ENCODE measurements at places on chromosomes 6 and 20.

- no peak overlapping the region for H3K4me3 ChIP-seq
- H3K36me3 ChIP-seq = no peaks in the 10 kb centered on the region
- no peak for DNase-seq
- no peak overlapping the region for H3K27ac ChIP-seq
Measured at GRCh38 chr20:46267108-46268105, 40.9 kb downstream of the CDH22 start.

DNA sequence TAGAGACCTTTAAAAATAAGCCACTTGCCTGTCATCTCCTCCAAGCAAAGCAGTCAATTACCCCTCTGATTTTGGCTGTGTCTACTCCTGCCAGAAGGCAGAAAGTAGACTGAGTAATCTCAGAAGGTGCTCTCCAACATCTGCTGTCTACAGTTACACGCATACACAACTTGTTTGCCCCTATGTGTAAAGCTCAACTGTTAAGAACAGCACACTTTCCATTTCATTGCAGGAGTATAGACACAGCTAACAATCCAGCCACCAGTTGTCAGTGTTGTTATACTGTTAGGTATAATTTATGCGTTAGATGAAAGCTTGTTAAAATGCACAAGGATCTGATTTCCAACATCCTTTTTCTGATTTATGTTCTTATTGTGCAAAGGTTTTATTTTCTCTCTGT lies 88.2 kb downstream of the SAMD3 start:
- no peak overlapping the region for H3K27ac ChIP-seq
- H3K36me3 ChIP-seq = peaks cover 16% of the 10 kb centered on the region
- no peaks in the 10 kb centered on the region for H3K4me1 ChIP-seq
- H3K27me3 ChIP-seq = no peaks in the 10 kb centered on the region
- H3K4me3 ChIP-seq = no peak overlapping the region

- no peaks in the 10 kb centered on the region for H3K27me3 ChIP-seq
- H3K4me3 ChIP-seq = no peak overlapping the region
- peak; percentile 29 for DNase-seq
- H3K27ac ChIP-seq = peak overlapping the region; percentile 75
- H3K4me1 ChIP-seq = no peaks in the 10 kb centered on the region
- no peaks in the 10 kb centered on the region for H3K36me3 ChIP-seq
Measured at GRCh38 chr6:134230087-134230700, 87.7 kb downstream of the SGK1 start.

DNA sequence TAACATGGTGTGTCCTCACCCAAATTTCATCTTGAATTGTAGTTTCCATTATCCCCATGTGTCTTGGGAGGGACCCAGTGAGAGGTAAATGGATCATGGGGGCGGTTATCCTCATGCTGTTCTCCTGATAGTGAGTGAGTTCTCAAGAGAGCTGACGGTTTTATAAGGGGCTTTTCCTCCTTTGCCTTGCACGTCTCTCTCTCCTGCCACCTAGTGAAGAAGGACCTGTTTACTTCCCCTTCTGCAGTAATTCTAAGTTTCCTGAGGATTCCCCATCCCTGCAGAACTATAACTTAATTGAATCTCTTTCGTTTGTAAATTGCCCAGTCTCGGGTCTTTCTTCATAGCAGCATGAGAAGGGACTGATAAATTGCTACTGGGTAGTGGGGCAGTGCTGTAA lies 789.3 kb downstream of the FRK start:
- H3K36me3 ChIP-seq = no peaks in the 10 kb centered on the region
- no peaks in the 10 kb centered on the region for H3K27me3 ChIP-seq
- H3K27ac ChIP-seq = no peak overlapping the region
- no peaks in the 10 kb centered on the region for H3K4me1 ChIP-seq
- H3K4me3 ChIP-seq = no peak overlapping the region
- DNase-seq = no peak

GRCh38 chr6:93394471-93394870 lies 24.9 kb downstream of the EPHA7 start:
- H3K4me1 ChIP-seq = no peaks in the 10 kb centered on the region
- H3K27me3 ChIP-seq = no peaks in the 10 kb centered on the region
- H3K4me3 ChIP-seq = no peak overlapping the region
- H3K27ac ChIP-seq = no peak overlapping the region

- no peak overlapping the region for H3K27ac ChIP-seq
- H3K4me3 ChIP-seq = no peak overlapping the region
- H3K27me3 ChIP-seq = no peaks in the 10 kb centered on the region
- peaks cover 42% of the 10 kb centered on the region for H3K4me1 ChIP-seq
- DNase-seq = no peak
Measured at GRCh38 chr6:144379356-144379755, 94.2 kb downstream of the UTRN start.

GRCh38 chr6:164455835-164456234 lies 853.6 kb downstream of the C6orf118 start:
- H3K4me1 ChIP-seq = no peaks in the 10 kb centered on the region
- H3K27ac ChIP-seq = no peak overlapping the region
- no peaks in the 10 kb centered on the region for H3K27me3 ChIP-seq
- no peak overlapping the region for H3K4me3 ChIP-seq
- DNase-seq = no peak
- no peaks in the 10 kb centered on the region for H3K36me3 ChIP-seq

GRCh38 chr6:12457094-12457493 lies 166.9 kb downstream of the EDN1 start:
- no peaks in the 10 kb centered on the region for H3K27me3 ChIP-seq
- no peaks in the 10 kb centered on the region for H3K36me3 ChIP-seq
- no peak for DNase-seq
- no peak overlapping the region for H3K4me3 ChIP-seq
- no peak overlapping the region for H3K27ac ChIP-seq
- H3K4me1 ChIP-seq = no peaks in the 10 kb centered on the region

DNA sequence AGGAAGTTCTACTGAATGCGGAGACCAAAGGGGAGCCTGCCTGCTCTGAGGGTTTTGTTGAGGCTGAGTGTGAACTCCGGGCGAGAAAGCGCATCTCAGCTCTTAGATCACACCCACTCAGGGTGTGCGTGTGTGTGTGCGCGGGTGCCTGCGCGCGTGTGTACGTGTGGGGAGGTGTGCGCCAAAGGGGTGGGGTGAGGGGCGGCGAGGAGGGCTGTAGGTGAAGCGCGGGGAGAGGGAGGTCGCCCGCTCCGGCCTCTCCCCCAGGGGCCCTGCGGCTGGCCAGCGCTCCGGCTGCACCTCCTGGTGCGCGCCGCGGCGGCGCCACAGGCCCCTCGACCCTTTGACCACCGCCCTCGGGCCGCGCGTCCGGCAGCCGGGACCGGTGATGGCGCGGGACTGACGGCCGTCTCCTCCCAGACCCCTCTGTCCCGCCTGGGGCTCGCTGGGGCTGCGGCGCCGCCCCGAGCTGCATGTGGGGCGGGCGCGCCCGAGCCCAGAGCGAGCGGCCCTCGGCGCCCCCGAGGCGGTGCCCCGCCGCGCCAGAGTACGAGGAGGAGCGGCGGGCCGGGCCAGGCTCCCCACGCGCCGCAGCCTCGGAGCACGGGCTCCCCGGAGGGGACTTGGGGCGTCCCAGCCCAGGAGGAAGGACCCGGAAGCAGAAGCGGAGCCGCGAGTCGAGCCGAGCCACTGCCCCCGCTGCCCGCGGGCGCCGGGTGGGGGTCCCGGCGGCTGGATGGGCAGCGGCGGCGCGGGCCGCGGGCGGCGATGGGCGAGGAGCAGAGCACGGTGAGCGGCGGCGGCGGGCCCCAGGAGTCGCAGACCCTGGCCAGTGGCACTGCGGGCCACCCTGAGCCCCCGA lies at the start of gene RNF217:
Gene RNF217 (plus strand): TSS at position 661 of the 862 bp plus-strand sequence. CDS start 108 bp downstream, at position 769.
- peaks cover 12% of the 10 kb centered on the region for H3K4me1 ChIP-seq
- H3K27me3 ChIP-seq = no peaks in the 10 kb centered on the region
- H3K27ac ChIP-seq = peak within 1 kb of the TSS; percentile 96
- peak within 1 kb of the TSS; percentile 71 for H3K4me3 ChIP-seq
- no peaks in the 10 kb centered on the region for H3K36me3 ChIP-seq

DNA sequence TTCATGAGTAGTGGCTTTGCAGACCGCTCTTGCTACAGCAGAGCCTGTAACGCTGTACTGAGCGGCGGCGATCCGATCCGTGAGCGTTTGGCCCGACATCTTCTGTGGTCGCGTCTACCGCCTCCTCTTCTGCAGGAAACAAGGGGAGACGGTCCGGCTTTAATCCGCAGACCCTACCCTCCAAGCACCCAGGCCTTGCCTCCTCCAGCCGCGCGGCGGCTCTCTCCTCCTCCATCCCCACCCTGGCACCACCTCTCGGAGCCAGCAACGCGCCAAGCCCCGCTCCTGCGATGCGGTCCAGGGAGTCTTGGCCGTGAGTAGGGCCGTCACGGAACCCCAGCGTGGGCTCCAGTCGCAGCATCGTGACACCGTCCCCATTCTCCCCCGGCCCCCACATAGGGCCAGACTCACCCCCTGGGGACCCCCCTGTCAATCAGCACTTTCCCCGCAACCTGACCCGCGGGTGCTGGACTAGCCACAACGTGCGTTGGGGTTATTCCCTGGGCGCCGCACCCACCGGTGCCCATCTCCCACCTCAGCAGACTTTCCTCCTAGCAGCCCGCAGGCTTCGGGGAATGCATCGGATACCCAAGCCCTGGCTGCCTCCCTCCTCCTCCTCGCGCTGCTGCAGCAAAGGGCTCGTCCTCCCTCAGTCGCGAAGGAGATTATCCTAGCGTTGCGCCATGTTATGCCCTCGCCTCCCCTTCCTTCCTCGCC lies 914 bp downstream of the SNAP91 start:
- H3K27me3 ChIP-seq = peaks cover 27% of the 10 kb centered on the region
- DNase-seq = no peak
- peak overlapping the region; percentile 45 for H3K4me3 ChIP-seq
- peak overlapping the region; percentile 10 for H3K27ac ChIP-seq
- H3K36me3 ChIP-seq = no peaks in the 10 kb centered on the region

- peak overlapping the region; percentile 78 for H3K27ac ChIP-seq
- no peaks in the 10 kb centered on the region for H3K4me1 ChIP-seq
- H3K36me3 ChIP-seq = no peaks in the 10 kb centered on the region
- no peak for DNase-seq
- H3K4me3 ChIP-seq = no peak overlapping the region
Measured at GRCh38 chr6:136066005-136066404, 184.1 kb downstream of the MTFR2 start.

GRCh38 chr6:157229132-157229618 lies 94.1 kb downstream of the TMEM242 start:
- no peaks in the 10 kb centered on the region for H3K36me3 ChIP-seq
- H3K27me3 ChIP-seq = no peaks in the 10 kb centered on the region
- H3K4me3 ChIP-seq = no peak overlapping the region
- H3K4me1 ChIP-seq = peaks cover 23% of the 10 kb centered on the region
- no peak for DNase-seq

DNA sequence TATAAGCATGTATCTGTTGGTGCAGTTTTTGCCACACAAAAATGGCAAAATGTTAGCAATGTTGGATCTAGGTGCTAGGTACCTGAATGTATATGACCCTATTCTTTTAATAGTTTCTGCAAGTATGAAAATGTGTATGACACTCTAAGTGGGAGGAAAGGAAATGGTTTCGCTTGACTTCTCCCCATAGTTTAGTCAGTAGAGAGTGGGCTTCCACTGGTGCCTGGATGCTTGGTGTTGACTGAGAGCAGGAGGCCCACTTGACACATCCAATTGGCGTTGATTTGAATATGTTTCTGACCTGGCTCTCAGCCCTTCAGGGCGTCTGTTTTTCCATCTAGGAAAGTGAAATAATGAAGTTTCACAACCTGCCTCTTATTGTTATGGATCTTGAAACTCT lies 41.8 kb upstream of the GABRR1 start:
- no peaks in the 10 kb centered on the region for H3K36me3 ChIP-seq
- no peaks in the 10 kb centered on the region for H3K4me1 ChIP-seq
- DNase-seq = no peak
- H3K27me3 ChIP-seq = no peaks in the 10 kb centered on the region
- no peak overlapping the region for H3K4me3 ChIP-seq

GRCh38 chr20:51495291-51495690 lies 47.2 kb downstream of the NFATC2 start:
- H3K27ac ChIP-seq = no peak overlapping the region
- no peaks in the 10 kb centered on the region for H3K27me3 ChIP-seq
- no peaks in the 10 kb centered on the region for H3K36me3 ChIP-seq
- H3K4me3 ChIP-seq = no peak overlapping the region
- peaks cover 9% of the 10 kb centered on the region for H3K4me1 ChIP-seq
- no peak for DNase-seq

DNA sequence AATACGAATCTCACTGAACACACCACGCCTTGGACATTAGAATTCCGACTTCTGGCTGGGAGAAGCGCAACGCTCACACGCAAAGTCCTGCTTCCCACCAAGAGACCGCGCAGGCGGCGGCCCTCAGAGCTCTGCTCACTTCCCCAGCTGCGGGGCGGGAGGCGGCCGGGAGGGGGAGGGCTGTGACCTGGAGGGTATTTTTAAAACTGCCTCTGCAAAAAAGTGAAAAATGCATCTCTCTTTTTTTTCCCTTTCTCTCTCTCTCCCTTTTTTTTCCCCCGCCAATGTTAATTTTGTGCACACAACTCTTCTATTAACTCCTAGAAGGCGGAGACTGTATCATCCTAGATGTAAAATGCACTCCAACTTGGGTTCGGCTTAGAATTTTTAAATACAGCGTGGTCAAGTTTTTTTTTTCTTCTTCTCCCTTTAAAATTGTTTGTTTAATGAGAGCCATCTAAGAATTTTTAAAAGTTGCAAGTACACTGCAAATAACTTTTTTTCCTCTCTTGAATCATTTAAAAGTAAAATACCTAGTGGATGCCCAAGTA lies 66.4 kb downstream of the STX11 start:
- H3K27me3 ChIP-seq = no peaks in the 10 kb centered on the region
- H3K27ac ChIP-seq = peak overlapping the region; percentile 93
- peak overlapping the region; percentile 51 for H3K4me3 ChIP-seq
- H3K4me1 ChIP-seq = peaks cover 31% of the 10 kb centered on the region
- no peaks in the 10 kb centered on the region for H3K36me3 ChIP-seq
- no peak for DNase-seq

GRCh38 chr6:146253691-146254090 lies 224.8 kb downstream of the GRM1 start:
- H3K36me3 ChIP-seq = no peaks in the 10 kb centered on the region
- H3K27ac ChIP-seq = no peak overlapping the region
- DNase-seq = no peak
- H3K27me3 ChIP-seq = no peaks in the 10 kb centered on the region
- no peaks in the 10 kb centered on the region for H3K4me1 ChIP-seq

DNA sequence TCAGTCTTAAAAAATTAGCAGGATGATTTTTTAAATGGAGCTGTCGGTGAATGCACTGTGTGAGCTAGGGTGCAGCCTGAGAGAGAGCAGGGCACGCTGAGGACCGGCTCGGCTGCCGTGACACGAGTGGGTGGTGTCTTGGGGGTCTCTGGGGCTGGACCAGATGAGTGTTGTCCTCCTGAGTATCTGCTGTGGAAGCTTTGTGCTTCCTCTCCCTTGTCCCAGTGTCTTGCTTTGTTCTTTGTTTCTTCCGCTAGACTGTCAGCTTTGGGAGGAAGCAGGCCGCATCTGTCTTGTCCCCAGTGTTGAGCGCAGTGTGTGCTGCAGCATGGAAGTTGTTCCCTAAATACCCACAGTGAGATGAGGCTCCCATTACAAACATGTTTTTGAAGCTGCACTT lies 89.4 kb downstream of the RTN4IP1 start:
- H3K4me1 ChIP-seq = no peaks in the 10 kb centered on the region
- H3K27ac ChIP-seq = no peak overlapping the region
- H3K4me3 ChIP-seq = no peak overlapping the region

DNA sequence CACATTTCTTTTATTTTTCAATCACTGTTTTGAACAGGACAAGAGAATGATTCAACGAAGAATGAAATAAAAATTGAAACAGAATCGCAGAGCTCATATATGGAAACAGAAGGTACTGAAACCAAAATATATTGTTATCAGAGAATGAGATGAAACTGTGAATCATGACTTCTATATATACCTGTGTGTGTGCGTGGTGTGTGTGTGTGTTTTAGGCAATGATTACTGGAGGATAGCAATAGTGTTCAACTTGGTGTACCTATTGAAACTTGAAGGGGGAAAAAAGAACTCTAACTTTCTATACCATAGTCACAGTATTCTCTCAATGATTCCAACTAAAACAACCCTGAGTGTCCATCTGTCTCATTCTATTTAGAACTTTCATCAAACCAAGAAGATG lies 586.6 kb downstream of the KIF16B start:
- no peaks in the 10 kb centered on the region for H3K36me3 ChIP-seq
- no peaks in the 10 kb centered on the region for H3K27me3 ChIP-seq
- H3K27ac ChIP-seq = no peak overlapping the region
- no peaks in the 10 kb centered on the region for H3K4me1 ChIP-seq

All from heart right ventricle (tissue), 16 donors.